RKO (cell line): ENCODE measurements at places on chromosomes 7 and 10.

GRCh38 chr10:19200211-19200610 lies 151.6 kb downstream of the MALRD1 start:
- no peak for DNase-seq

- DNase-seq, result no peak
Observed at GRCh38 chr10:129785536-129785981, 178.5 kb downstream of the EBF3 start.

DNA sequence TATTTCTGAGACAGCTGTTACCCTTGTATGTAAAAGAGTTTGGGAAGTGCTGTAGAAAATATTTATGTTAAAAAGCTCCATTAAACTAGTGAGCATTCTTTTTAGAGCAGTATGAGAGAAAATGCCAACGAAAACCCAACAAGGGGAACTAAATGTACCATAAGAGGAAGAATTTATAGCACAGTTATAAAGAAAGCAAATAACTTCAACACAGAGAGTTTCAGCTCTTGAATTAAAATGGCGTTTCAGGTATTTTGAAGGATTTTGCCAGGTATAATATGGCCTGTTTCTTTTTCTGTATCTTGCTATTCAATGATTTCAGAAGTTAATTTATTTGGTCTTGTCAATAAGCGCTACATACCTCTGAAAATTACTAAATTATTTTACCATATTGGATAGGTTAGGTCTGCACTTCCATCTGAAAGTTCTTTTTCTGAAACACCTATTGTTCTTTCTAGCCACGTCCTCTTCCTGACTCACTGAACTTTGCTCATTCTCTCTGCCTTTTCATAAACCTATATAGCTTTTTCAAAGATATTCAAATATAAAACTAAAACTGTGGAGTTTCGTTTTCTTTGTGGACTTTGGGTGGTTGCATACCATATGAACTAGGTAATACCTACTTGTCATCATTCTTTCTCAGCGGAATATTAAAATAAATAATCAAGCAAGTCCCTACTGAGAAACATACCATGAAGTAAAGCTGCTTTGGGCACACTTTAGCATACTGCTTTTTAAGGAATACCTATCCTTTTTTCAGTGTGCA lies 136.1 kb downstream of the SEMA3A start:
- no peak for DNase-seq

DNA sequence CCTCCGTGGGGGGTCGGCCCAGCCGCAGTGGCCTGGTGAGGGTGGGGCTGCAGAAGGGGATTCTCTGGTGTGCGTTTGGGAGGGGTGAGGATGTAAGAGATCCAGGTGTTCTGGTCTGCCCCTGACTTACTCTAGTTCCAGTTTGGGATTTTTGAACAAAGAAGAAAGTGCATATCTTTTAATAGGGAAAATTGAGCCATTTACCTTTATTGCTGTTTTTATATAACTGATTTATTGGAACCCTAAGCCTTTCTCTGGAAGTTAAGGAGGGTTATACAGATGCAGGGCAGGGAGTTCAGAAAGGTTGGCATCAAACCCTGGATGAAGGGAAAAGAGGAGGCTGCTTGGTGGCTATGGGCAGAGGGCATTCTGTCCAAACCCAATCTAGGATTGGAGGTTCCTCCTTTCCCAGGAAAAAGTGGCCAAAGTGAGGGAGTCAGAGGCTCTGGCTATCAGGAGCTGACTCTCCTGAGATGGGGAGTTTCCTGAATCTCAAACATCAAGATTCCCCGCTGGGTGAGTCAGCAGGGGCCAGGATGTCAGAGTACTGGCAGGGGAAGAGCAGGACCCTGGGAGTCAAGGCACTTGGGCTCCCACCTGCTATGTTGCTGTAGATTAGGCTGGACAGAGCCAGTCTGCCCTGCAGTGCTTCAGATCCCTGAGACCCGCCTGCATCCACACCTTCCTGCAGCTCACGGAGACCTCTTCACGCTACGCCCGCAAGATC lies 67.5 kb downstream of the CLIP2 start:
- DNase-seq, result no peak

- no peak for DNase-seq
Observed at GRCh38 chr10:125201791-125202622, 41.6 kb upstream of the CTBP2 start.

- no peak for DNase-seq
Observed at GRCh38 chr10:122154031-122154544, 117.0 kb upstream of the BTBD16 start.

GRCh38 chr10:61262486-61263261 lies 190.5 kb downstream of the TMEM26 start:
- DNase-seq, result no peak
